ENCODE measurements at places on chromosomes 7 and 10.

DNA sequence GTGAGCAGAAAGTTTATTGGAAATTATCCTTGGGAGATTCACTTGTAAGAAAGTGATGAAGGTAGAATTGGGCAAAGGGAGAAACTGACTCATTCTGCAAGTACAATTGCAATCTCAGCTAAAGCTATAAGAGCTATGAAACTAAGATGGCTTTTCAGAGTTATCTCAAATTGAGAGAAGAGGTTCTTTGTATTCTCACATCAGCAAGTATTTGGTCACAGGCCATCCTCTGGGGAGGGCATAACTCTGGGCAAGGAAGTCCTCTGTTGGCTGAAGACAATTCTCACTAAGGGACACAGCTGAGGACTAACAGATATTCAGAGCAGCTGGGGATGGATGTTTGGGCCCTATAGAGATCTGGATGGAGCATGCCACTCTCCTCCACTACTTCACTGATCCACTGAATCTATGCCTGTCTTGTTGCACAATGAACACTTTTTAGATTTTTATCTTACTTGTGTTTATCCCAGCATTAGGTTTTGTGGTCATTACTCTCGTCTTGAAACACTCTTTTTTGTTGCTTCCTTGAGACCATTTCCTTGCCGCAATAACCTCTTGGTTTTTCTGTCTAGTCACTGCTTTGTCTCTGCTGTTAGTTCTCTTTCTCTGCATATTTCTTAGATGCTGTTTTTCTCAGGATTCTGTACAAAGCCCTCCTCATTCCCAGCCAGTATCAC is 115.1 kb downstream of the GNAI1 start:
- DNase-seq, result no peak

DNA sequence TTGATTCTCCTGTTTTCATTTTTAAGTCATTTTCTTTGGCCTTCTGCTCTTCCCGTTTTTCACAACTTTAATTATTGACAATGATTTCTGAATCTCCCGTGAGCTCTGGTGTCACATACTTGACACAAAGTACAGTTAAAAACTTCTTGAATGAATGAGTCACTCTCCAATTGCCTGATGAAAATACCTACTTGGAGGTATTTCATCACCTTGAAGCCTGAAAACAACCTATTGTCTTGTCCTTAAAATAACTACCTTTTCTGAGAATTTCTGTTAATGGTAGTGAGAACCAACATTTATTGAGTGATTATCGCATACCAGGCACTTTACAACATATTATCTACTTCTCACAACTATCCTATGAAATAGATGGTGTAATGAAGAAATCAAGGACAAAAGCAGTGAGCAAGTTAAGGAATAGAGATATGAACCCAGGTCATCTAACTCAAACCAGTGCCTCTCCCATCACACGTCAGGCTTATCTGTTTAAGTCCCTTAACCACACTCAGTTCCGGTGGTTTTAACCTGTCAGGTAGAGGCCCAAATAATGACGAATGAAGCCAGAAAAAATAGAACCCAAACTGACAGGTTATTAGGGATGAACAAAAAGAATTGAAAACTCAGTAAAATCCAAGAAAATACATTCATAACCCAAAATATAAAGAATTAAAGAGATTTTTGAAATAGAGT is 11.6 kb downstream of the BET1 start:
- no peak for DNase-seq

GRCh38 chr10:6108631-6109443 is 20.0 kb downstream of the RBM17 start:
- DNase-seq, result no peak

DNA sequence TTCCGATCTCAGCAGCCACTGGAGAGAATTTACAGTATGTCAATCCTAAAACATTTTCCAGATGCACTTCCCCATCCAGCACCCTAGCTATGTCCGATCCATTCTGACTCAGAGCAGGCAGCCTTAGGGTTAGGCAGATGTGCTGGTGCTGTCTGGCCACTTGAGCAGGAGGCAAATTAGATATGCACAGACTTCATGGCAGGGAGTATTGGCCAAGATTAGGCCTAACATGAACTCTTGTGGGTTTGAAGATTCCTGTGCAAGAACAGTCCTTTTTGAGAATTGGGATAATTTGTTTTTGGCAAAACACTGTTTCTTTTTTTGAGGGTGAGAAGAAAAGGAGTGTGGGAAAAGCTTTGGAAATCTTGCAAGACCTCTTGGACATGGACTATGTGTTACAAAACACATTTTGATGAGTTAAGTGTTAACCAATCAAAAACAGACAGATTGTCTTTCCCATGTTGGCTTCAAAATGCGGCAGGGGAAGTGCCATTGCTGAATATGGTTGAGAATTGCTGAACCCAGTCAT is 218.6 kb upstream of the INHBA start:
- no peak for DNase-seq

GRCh38 chr7:118217210-118217619 is 7.3 kb upstream of the ANKRD7 start:
- no peak for DNase-seq

DNA sequence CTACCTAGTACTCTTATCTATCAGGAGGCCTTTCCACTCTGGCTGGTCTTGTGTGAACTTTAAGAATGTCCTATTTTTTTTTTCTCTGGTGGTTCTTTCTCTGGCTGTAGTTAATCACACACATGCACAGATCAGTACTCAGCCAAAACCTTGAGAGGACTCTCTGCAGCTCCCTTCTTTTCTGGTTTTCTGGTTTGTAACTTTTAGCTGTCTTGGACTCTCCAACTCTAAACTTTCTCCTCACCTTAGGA is 54.9 kb upstream of the HELLS start:
- DNase-seq, result no peak

DNA sequence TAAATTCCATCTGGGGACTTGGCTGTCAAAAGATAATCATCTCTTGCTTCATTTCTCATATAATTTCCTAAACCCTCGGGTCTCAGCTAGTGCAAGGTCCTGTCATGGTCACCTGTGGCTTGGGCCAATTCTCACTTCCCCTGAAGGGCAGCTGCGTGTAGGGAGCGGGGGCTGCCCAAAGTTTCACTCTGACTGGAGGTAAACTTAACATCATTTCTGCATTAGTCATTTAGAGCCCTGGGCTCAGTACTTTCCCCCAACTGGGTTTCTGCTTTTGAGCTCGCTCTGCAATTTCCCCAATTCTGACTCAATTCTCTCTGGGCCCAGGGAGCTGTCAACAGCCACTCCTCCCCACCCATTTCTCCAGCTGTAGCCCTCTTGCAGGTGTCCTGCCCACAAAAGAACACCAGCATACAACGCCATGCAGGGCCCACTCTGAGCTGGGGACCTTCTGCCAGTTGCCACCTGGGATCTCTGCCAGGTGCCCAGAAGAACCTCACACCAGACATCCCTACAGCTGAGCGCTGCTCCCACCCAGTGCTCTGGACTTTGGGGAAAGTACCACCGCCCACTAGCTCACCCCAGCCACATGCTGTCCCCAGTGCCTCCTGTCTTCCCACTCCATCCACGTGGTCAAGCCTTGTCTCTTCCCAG is 37.9 kb downstream of the VOPP1 start:
- peak; percentile 68 for DNase-seq

GRCh38 chr10:88291289-88292184 is 291.6 kb downstream of the RNLS start:
- DNase-seq, result no peak

DNA sequence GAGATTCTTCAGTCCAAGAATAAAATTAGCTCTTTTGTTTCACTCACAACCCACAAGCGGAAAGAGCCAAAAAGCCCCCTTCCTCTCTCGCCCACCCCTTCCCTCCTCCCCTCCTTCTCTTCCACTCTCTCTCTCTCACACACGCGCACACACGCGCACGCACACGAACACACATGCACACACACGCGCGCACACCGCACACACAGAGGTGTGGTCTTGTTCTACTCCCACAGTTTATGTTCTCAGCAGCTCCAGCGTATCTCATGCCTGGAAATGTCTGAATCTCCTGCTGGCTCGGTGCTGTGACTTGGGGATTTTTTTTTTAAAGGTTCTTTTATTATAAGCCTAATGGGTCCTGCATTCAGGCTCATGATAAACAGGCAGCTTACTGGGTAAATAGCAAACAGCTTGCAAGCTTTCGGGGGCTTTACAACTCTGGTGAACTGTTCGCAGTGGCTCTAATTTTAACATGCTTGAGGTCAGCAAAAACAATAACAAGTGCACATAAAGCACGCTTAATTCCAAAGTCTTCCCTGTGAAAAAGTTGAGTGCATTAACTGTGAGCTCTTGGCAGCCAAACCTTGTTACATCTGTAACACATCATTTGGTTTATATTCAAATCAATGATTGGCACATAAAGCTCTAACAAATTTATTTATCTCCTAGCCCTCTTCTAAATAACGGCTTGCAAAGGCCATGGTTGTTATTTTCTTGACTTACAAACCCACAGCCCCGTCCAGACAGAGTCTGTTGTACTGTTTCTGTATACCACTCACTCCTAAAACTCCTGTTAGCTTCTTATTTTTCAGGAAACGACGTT is 424.1 kb upstream of the MGMT start:
- no peak for DNase-seq

DNA sequence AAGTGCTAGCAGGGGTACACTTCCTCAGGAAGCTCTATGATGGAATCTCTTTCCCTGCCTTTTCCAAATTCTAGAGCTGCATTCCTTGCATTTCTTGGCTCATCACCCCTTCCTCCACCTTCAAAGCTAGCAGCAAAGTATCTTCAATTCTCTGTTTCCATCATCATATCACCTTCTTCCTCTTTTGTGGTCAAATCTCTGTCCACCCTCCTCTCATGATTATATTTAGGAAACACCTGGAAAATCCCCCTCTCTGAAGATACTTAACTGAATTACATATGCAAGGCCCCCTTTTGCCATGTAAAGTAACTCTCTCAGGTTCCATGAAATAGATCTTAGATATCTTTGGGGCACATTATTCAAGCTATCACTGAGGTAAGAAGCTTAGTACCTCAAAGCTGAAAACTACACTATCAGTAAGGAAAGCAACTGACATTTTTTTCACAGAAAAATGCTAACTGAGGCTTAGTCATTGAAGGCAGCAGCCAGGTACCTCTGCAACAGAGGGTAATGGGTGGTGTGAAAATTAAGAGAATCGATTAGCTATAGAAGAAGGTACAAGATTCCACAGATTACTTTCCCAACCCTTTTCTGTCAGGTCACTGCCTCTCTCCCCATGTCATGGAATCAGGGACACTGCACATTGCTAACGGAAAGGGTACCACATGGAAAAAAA is 197.3 kb downstream of the MACC1 start:
- no peak for DNase-seq

DNA sequence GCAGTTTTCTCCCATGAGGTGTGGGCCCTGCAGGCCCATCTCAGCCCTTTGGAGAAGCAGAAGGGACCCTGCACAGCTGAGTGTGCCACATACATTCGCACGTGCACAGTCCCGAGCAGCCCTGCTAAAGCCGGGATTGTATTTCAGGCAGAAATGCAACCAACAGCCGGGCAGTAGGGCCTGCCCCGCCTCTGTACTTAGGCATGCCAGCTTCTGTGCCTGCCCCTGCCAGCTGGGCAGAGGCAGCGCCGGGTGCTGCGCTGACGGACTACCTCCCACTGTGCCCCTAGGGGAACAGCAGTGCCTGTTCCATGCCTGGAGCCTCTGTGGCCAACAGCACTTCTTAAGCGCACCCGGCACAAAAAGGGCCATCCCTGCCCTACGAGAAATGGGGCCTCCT is 170.3 kb downstream of the NEURL1 start:
- DNase-seq, result no peak

DNA sequence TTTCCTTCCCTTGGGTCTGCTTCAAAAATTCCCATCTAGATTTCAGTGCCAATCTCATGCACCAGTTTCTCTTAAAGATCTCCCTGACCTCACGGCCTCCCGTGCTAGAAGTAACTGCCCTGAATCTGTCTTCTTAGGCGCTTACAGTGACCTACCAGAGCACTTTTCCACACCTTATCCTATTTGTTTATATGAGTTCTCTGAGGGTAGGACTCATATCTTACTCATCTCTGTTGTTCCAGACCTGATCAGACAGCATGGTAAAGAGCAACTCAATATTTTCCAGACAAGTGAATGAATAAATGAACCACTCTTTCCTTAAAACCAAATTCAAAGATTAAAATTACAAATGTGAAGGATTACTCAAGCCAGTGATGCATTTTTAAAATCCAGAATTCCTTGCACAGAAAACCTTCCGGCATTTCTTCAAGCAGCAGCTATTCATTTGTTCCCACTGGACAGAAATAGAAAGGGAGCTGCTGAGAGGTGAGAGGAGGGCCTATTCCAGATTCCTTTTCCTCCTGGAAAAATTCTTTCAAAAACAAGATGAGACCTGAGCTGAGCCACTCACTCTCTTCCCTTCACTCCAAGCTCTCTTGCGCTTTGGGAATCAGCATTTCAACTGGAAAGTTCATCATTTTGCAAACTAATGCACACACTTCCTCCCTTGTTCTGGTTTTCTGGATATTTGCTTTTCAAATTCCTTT is 94.6 kb downstream of the ELMO1 start:
- no peak for DNase-seq

- DNase-seq, result no peak
These were observed 9.1 kb upstream of the EIF4H start for GRCh38 chr7:74164985-74165456.

GRCh38 chr10:64497306-64497705 is 976.1 kb downstream of the REEP3 start:
- no peak for DNase-seq

GRCh38 chr7:133873631-133874030 is 253.5 kb upstream of the LRGUK start:
- DNase-seq, result no peak

DNA sequence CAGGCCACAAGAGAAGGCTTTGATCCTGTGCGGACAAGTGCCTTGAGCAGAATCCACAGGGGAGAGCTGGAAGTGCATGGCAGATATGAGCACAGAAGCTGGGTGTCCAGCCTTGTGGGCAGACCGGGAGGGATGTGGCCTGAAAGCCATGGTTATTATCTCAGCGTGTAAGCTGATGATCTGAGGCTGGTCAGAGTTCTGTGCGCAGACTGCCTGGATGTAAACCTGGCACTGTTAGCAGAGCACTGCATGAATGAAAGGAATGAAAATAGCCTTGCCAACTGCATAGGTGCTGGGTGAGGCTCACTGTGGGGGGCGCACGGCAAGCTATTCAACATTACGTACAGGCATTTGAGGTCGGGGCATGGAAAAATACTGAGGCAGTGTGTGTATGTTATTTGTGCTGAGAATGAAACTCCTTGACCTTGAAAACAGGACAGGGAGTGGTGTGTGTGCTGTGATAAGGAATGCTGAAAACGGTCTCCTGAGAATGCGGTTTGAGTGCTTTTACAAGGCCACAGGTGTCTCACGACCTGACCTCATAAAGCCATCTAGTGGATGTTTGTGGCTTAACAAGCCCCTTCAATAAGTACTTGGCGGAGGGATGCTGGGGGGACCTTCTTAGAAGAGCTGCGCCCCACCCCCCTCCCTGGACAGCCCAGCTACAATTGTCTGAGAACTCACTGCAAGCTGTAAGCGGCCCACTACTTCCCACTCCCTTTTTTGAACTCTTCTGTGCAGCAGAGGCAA is 18.7 kb downstream of the AKR1C1 start:
- DNase-seq, result no peak

Measured in activated CD4-positive, CD25-positive, alpha-beta regulatory T cell treated with anti-CD3 and anti-CD28 coated beads, Interleukin-2, amount 50 U/mL, for 72 hours (primary cell).